ACHN (cell line): ENCODE measurements at places on chromosomes 2 and 18.
A peak's percentile ranks its signal among the peaks of the same experiment; 100 is the strongest.

DNA sequence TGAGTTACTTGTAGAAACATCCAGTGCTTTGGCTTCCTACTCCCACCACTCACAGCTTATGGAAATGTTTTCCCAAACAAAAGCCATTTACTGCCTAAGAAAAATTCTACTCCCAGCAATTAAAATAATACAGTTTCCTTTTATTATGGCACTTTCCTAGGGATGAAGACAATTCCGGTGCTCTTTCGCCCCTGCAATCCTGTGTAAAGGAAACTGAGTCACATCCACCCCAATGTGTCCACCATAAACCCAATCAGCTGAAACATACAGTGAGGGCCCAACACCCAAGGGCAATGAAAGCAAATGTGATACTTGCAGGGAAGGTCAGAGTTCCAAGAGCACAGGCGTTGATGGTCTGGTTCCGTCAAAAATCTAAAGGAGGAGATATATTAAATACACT lies 62.0 kb upstream of the ST3GAL5 start:
- no peak for DNase-seq

GRCh38 chr2:69962986-69963730 lies 1.7 kb upstream of the ASPRV1 start:
- DNase-seq: no peak

DNA sequence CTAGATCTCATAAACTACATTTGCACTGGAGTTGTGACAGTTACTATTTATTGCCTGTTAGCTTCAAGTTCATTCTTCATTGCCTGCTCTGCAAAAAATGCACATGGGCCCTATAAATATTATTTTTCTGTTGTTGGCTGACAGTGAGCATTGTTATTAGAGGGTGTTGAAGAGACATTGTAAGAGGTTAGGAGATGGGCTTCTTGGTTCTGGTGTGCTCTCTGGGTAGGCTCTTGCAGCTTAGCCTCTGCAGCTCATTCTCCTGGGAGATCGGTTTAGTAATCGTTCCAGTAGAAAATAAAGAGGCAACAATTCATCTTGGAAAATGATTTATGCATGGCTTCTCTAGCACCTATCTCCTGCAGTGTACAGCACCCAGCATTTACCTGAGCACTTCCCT lies 113.8 kb upstream of the SCN7A start:
- DNase-seq: no peak

DNA sequence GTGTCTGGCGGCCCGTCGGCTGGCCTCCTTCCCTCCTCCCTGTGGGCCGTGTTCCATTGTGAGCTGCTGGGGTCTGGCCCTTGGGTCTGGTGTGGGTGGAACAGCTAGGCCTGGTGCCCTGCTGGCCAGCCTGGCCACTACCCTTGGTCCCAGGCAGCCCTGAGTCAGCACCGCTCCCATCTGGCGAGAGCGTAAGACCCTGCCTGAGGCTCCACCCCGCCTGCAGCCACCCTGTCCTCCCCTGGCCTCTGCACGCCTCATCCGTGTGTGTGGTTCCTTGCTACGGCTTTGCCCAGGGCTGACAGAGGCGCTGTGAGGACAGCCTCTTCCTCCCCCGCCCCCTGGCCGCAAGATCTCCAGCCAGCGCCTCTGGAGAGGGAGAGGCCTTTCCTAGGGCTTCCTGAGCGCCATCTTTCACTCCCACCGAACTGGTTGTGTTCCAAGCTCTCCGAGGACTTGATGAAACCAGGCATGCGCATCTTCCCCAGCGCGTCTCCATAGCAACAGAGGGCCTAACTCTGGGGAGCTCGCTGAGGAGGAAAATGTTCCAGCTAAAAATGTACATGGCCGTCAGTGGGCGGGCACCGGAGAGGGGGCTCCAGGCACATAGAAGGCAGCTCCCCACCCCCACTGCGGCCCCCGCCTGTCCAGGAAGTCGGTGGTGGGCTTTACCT lies 83.0 kb downstream of the STPG4 start:
- DNase-seq: no peak

GRCh38 chr2:24049485-24050021 lies at the start of gene FKBP1B:
Gene FKBP1B (plus strand): TSS chr2:24049741. CDS start chr2:24049850, 109 bp downstream.
- DNase-seq: peak; percentile 67

DNA sequence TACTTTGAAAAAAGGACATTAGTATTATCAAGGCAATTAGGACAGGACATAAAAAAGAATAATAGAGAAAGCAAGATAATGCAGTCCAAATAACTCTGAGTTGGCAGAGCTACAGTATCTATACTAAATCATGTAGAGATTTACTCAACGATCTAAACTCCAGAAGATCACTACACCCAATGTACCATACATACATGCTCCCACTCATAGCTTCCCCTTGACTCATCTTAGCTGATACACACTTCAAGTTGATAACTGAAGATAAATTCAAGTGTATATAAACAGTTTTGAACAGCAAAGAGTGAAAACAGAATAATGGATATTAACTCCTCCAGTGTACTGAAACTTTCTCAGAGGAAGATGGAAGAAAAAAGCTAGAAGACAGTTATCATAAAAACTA lies 78.5 kb downstream of the SESTD1 start:
- no peak for DNase-seq

DNA sequence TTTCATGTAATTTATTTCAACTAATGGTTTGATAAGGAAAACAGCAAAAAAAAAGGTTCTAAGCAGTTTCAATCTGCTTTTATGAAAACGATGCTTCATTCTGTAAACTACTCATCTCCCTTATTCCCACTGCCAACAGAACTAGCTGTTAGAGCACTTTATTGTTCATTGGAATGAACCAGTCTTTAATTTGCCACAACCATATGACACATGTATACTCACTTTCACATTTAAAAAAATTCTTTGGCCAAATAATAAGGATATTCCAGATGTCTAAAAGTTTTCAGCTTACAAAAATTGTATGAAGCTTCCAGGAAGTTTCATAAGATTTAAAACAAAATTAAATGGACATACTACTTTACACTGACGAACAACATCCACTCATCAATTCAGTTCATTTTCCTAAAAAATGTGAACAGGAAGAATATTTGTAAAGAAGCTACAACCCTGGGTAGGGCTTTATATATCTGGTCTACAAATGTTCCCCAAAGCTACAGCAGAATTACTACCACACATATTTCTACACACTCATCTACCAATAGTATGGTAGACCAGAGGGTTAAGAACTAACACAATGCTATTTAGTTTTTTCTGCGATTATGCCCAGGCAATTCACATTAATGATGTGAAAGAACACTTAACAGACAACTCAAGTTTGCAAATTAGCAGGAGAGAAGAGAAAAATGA lies 37.7 kb downstream of the ZNF521 start:
- no peak for DNase-seq

- no peak for DNase-seq
Observed at GRCh38 chr2:128440666-128441340, 122.1 kb upstream of the HS6ST1 start.

GRCh38 chr2:201357221-201357620 lies at the start of gene FLACC1:
Gene FLACC1 (minus strand): TSS chr2:201357345. CDS start chr2:201351404, 5,941 bp downstream.
- peak; percentile 58 for DNase-seq

DNA sequence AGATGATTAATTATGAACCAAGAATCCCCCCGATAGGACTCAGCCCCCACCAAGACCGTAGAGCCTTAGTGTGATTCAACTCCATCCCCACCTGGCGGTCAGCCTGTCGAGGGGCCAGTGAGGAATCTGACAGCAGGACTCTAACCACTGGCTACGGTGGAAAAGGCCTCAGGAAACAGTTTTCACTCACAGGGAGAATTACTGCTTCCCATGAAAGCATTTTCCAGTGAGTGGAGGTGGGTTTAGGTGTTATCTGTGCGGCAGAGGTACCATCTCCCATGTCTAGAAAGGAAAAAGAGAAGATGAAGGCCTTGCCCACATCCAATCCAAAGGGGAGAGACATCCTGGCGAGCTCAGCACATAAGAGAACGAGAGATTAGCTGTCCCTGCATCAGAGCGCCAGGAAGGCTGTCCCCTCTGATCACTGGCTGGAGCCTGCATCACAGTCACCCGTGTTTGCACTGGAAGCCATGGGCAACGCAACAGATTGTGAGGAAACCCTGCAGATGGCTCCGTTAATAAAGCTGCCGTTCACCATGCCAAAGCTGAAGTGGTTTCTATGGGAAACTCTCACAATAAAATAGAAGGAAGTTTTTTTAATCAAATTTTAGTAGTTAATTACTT lies 22.3 kb downstream of the COX7A2L start:
- DNase-seq: no peak

DNA sequence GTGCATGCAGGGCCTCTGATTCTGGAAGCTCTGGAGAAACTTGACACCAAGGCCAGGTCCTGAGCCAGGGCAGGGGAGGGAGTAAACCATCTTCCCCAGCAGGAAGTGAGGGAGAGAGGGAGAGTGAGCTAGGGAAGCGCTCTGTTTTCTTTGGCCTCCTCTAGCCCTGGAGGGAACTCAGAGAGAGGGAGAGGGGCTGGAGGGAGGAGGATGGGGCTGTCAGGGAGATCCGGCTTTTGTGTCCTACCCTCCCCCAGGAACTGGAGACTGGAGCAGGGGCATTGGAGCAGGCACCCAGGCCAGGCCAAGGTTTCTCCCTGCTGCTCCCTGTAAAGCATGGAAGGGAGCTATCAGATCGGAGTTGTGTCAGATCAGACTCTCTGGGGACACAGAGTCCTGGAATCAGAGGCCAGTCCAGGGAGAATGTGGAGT lies 22.7 kb upstream of the PKDCC start:
- DNase-seq: no peak

DNA sequence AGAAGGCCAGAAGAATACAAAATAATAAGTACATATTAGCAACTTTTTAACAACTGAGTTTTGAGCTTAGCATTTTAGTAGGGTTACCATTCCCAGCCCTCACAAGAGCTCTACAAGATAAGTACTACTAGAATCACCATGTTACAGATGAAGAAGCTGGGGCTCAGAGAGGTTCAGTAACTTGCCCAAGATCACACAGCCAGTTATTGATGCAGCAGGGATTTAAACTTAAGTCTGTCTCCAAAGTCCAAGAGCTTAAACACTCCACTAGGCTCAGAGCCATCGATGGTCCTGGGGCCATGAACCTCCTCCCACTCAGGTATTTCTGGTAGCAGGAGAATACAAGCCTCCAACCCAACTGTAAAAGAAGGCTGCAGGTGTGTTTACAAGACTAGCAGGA lies 30.8 kb downstream of the TNS1 start:
- DNase-seq: no peak

GRCh38 chr18:48407358-48407757 lies 1.8 kb downstream of the ZBTB7C start:
- no peak for DNase-seq

DNA sequence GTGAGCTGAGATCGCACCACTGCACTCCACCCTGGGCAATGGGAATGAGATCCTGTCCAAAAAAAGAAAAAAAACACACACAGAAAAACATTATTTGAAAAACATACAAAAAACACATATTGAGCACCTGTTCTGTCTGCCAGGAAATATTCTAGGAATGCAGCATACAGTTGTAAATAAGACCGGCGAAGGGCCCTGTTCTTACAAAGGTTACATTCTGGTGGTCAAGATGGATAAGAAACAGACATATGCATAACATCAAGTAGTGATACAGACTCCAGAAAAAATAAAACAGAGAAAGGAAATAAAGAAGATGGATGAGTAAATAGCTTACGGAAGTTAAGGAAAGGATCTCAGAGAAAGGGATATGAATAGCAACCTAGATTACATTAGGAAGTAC lies 159.8 kb downstream of the GALNT3 start:
- DNase-seq: no peak

GRCh38 chr2:230924470-230925341 lies at the start of gene GPR55:
Gene GPR55 (minus strand): TSS chr2:230925242. CDS start chr2:230910962, 14,280 bp downstream.
- DNase-seq: no peak

DNA sequence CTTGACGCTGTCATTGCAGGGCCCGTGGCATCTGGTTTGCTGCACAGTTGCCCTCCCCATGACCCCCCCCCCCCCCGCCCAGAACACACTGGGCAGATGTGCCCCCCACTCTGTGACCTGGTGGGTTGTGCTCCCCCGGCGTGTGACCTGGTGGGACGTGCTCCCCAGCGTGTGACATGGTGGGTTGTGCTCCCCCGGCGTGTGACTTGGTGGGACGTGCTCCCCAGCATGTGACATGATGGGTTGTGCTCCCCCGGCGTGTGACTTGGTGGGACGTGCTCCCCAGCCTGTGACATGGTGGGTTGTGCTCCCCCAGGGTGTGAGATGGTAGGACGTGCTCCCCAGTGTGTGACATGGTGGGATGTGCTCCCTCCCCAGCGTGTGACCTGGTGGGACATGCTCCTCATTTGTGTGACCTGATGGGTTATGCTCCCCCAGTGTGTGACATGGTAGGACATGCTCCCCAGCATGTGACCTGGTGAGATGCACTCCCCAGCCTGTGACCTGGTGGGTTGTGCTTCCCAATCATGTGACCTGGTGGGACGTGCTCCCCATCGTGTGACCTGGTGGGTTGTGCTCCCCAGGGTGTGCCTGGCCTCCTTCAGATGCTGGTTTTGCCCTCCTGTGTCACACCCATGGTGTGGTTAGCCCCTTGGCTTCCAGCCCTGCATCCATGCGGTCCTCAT lies 213.7 kb downstream of the AGAP1 start:
- no peak for DNase-seq

GRCh38 chr2:215773728-215774127 lies 239.6 kb downstream of the MREG start:
- peak; percentile 75 for DNase-seq

GRCh38 chr18:45122506-45122905 lies 441.8 kb downstream of the SETBP1 start:
- no peak for DNase-seq

GRCh38 chr18:35467624-35468016 lies 30.1 kb downstream of the INO80C start:
- no peak for DNase-seq

DNA sequence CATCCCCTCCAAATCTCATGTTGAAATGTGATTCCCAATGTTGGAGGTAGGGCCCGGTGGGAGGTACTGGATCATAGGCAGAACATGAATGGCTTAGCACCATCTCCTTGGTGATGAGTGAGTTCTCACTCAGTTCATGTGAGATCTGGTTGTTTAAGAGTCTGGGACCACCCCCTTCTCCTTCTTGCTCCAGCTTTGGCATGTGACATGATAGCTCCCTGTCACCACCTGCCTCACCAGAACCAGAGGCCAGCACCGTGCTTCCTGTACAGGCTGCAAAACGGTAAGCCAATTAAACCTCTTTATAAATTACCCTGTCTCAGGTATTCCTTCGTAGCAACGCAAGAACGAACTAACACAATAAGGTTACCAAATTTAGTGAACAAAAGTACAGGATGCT lies 95.4 kb downstream of the ZBTB7C start:
- DNase-seq: no peak

GRCh38 chr2:109330056-109330455 lies 201.1 kb downstream of the SH3RF3 start:
- no peak for DNase-seq

GRCh38 chr2:56671973-56672569 lies 488.3 kb downstream of the CCDC85A start:
- DNase-seq: no peak

GRCh38 chr18:45962866-45963265 lies 4.3 kb downstream of the EPG5 start:
- peak; percentile 69 for DNase-seq

DNA sequence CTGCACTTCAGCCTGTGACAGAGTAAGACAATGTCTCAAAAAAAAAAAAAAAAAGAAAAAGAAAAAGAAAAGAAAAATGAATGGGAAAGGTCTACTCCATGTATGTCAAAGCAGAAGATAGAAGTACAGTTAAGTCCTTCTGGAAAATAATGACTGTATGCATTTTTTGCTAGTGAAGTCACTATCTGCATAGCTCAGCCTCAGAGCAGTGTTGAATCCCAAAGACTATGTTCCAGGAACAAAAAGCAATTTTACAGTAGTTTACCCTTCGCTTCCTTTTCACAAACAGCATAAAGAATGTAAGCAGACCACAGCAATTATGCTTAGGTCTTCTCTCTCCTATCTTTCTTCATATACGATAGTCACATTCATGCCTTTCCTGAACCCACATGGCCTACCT lies 497.4 kb downstream of the CMPK2 start:
- no peak for DNase-seq
